ENCODE measurements at places on chromosomes 7 and 10. TPM values are rescaled to one million over a fixed set of nuclear protein-coding genes. Genes with fewer than 3 reads are reported as not detected.
A peak's percentile ranks its signal among the peaks of the same experiment; 100 is the strongest.

Gene GIMAP8
- total RNA-seq = 9.6 TPM

Gene GDI2
- 117 TPM for total RNA-seq

GRCh38 chr10:44985175-44985681 lies 6.6 kb upstream of the DEPP1 start:
- DNase-seq = peak; percentile 58
- no peak overlapping the region for H3K4me3 ChIP-seq
- peaks cover 65% of the 10 kb centered on the region for H3K36me3 ChIP-seq
- H3K27me3 ChIP-seq = no peaks in the 10 kb centered on the region
- H3K27ac ChIP-seq = peak overlapping the region; percentile 91

GRCh38 chr10:110774069-110775019 lies 97.4 kb upstream of the PDCD4 start:
- H3K27ac ChIP-seq = peak overlapping the region; percentile 73
- H3K4me1 ChIP-seq = no peaks in the 10 kb centered on the region
- DNase-seq = no peak
- H3K27me3 ChIP-seq = no peaks in the 10 kb centered on the region
- H3K36me3 ChIP-seq = no peaks in the 10 kb centered on the region

DNA sequence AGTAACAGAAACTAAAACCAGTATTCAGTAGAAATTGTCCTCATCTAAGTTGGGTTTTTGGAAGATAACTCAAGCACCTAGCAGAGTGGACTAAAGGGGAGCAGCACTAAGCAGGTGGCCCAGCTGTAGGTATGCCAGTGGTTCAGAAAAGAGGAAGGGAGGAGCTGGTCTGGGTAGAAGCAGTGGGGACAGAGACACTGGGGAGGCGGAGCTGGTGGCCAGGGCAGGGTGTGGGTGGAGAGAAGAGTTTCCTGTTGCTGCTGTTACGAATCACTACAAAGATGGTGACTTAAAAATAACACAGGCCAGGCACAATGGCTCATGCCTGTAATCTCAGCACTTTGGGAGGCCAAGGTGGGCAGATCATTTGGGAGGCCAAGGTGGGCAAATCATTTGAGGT lies 136.2 kb downstream of the WDR11 start:
- H3K27ac ChIP-seq = no peak overlapping the region
- no peaks in the 10 kb centered on the region for H3K4me1 ChIP-seq
- H3K27me3 ChIP-seq = no peaks in the 10 kb centered on the region
- H3K4me3 ChIP-seq = no peak overlapping the region
- no peaks in the 10 kb centered on the region for H3K36me3 ChIP-seq
- DNase-seq = no peak

GRCh38 chr10:95237376-95238170 lies 43.5 kb downstream of the ACSM6 start:
- H3K27ac ChIP-seq = no peak overlapping the region
- H3K27me3 ChIP-seq = no peaks in the 10 kb centered on the region
- H3K4me3 ChIP-seq = no peak overlapping the region
- no peaks in the 10 kb centered on the region for H3K4me1 ChIP-seq
- no peak for DNase-seq
- peaks cover 96% of the 10 kb centered on the region for H3K36me3 ChIP-seq

GRCh38 chr7:113099284-113099919 lies 12.8 kb upstream of the GPR85 start:
- no peaks in the 10 kb centered on the region for H3K4me1 ChIP-seq
- H3K4me3 ChIP-seq = no peak overlapping the region
- DNase-seq = no peak
- H3K27ac ChIP-seq = no peak overlapping the region
- no peaks in the 10 kb centered on the region for H3K27me3 ChIP-seq

GRCh38 chr10:128527711-128528110 lies 401.5 kb upstream of the MKI67 start:
- H3K27me3 ChIP-seq = no peaks in the 10 kb centered on the region
- no peak overlapping the region for H3K27ac ChIP-seq
- DNase-seq = no peak
- H3K4me1 ChIP-seq = no peaks in the 10 kb centered on the region
- H3K4me3 ChIP-seq = no peak overlapping the region

DNA sequence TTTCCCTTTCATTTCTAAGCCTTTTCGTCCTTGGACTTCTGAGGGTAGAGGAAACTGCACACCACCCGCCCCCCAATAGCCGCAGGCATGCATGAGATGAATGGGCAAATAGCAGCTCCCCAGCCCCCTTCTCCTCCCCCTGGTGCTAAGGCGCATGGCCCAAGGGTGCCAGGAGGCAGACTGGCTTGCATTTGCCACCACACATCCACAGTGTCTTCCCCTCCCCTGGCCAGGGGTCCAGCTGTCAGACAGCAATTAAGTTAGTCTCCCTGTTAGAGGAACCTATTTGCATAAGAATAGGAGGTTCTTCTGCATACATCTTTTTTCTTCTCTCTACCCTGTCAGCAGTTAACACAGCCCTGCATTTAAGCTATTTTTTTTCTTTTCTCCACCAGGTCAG lies 20.2 kb downstream of the TOMM7 start:
- no peaks in the 10 kb centered on the region for H3K4me1 ChIP-seq
- DNase-seq = no peak
- H3K4me3 ChIP-seq = no peak overlapping the region
